ENCODE measurements at places on chromosomes 3 and 15. TPM values are rescaled to one million over a fixed set of nuclear protein-coding genes. Genes with fewer than 3 reads are reported as not detected.
A peak's percentile ranks its signal among the peaks of the same experiment; 100 is the strongest.

DNA sequence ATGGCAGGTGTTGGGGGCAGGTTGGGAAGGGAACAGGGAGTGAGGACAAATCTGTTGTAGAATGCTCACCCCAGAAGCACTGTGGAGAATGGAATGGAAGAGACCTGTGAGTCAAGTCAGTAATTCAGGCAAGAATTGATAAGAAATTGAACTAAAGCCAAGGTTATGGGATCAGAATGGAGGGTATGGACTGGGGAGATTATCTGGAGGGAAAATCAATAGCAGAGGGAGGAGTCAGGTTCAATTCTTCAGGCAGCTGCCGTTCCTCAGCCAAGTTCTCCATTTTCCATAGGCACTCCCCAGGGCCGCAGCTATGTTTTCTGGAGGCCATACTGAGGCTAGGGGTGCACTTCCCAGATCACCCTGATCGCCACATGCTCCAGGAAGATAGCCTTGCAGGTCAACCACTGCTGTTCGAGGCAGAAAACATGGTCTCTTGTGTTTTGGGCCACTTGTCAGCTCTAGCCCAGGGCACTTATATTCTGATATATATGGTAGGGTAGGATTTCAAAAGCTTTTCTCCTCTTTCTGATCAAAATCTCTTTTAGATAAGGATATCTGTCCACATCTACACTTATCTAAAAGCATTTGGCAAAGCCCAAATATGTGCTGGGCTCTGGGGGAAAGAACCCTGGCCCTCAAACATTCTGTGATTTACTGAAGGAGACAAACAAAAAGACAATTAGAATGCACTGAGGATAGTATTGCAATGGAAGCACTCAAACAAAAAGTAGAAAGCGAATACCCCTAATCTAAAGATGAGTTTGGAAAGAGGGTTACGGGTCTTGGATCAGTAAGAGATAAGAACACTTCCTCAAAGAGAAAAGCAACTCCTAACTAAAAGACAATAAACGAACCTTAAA, 92.3 kb downstream of the TMEM212 start:
- no peak for DNase-seq

The TBCCD1 gene
- 14.9 TPM for polyA plus RNA-seq

- peak; percentile 72 for DNase-seq
Observed at GRCh38 chr3:143970773-143971358, 757 bp upstream of the DIPK2A start.

- DNase-seq: peak; percentile 13
Observed at GRCh38 chr3:5138214-5138981, 16.3 kb downstream of the ARL8B start.

DNA sequence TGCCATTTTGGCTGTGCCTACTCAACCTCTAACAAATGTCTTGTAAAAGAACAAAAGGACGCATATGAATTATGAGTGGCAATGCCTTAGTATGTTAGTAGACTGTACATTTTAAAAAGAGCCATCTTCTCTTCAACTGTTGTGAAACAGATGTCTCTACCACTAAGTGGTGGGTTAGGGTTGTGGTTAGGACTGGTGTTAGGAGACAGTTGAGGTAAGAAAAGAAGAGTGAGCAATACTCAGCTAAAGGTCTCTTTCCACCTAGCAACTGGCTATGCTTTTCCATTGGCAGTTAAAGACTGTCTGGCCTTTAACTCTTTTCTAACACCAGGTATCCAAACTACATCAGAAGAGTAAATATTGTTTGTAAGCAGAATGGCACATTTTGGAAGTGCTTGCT, 221.7 kb upstream of the TBC1D5 start:
- DNase-seq: no peak

DNA sequence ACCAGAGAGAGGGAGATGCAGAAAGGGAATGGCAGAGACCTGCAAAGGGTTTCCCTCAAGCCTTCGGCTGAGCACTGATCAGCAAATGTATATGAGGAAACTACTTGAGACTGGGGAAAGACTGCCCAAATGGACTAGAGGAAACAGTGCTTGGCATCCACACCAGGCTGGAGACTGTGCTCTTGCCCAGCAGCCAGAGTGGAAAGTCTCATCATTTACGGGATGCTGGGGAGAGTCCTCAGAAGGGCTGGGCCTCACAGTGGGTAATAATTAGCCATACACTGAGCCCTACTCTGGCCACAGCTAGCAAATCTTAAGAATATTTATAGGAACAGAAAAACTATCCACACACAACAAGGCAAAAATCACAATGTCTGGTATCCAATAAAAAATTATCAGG, 18.5 kb downstream of the RAB6B start:
- DNase-seq: no peak

DNA sequence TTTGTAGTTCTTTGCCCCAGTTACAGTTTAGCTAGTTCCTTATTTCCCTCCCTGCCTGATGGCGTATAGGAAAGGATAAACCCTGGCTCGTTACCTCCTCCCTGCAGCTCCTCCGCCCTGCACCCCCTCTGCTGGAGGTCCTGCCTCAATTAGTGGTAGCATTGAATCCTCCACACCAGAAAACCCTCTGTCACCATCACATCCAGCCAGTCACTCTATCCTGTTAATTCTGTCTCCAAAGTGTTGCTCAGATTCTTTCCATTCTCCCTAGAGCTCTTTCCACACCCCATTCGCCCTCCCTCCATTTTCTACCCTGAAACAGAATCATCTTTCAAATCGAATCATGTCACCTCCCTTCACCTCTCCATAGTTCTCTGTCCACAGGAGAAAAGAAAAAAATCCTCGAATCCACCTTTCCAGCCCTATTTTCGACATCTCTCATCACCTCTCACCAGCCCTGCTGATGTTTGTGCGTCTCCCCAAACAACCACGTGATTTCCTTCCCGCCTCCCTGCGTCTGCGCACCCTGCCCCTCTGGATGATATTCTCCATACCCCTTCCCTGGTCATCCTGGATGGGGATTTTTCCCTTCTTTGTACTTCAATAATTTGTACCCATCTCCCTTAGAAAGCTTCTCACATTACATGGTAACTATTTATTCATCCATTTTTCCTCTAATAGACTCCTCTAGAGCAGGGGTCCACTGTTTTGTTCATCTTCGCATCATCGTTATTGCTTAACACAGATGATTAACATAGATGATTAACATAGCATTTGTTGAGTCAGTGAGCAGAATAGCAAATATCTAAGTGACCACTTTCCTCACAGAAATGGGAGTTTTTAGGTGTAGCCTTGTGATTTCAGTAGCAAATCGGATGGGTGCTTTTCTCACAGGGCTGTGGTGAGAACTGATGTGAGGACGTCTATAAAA, 37.1 kb downstream of the MAP3K13 start:
- no peak for DNase-seq

The ADAMTSL3 gene
- 5.2 TPM for polyA plus RNA-seq

GRCh38 chr3:2774481-2775249, 335.5 kb downstream of the IL5RA start:
- no peak for DNase-seq

- DNase-seq: no peak
Observed at GRCh38 chr3:127413318-127413673, 125.5 kb upstream of the PRR20G start.

The LRRIQ4 gene
- polyA plus RNA-seq: not detected

The CX3CR1 gene
- polyA plus RNA-seq: not detected

The BFSP2 gene
- not detected for polyA plus RNA-seq

DNA sequence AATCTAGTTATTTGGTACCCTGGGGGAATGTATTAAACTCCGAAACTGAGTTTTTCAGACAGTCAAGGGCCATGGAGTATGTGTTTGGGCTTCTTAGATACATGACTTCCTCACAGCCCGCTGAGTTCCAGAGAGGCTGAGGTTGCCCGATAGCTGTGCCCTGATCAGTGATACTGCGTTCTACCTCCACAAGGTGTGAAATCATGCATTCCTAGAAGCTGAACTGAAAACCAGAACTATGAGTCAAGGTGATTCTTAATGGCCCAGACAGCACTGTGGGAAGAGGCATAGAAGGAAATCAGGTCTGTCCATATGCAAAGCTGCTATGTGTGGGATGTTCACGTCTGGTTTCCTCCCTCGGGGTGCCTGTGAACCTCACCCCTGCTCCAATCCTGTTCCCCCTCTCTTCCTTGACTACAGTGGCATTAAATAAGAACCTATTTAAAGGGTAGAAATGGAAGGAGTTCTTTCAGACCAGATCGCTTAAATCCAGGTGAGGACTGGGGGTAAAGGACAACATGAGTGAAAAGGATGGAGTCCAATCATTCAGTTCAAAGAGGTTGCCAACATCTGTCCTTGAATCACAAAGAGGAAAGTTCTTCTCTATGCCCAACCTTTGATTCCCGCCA, 74.3 kb downstream of the MYO1E start:
- no peak for DNase-seq

DNA sequence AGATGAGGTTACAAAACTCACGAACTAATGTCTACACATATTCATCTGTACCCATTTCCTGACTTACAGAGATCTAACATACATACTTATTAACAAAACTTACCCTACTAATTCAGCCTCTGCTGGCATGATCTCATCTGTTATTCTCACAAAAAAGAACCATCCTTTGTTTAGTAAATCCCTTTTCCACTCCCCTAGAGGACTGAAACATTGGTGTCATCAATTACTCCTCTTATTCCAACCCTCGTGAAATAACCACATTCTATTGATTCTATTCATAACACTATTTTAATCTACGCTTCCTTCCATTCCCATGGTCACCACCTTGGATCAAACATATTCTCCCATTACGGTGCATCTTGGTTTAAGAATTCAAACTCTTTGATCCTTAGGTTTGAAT, 505.9 kb downstream of the SI start:
- DNase-seq: no peak

GRCh38 chr15:101689901-101690300, 34.4 kb downstream of the TARS3 start:
- no peak for DNase-seq

GRCh38 chr15:68672781-68673205, 94.0 kb downstream of the CORO2B start:
- no peak for DNase-seq

The WWTR1 gene
- polyA plus RNA-seq: 40.6 TPM

DNA sequence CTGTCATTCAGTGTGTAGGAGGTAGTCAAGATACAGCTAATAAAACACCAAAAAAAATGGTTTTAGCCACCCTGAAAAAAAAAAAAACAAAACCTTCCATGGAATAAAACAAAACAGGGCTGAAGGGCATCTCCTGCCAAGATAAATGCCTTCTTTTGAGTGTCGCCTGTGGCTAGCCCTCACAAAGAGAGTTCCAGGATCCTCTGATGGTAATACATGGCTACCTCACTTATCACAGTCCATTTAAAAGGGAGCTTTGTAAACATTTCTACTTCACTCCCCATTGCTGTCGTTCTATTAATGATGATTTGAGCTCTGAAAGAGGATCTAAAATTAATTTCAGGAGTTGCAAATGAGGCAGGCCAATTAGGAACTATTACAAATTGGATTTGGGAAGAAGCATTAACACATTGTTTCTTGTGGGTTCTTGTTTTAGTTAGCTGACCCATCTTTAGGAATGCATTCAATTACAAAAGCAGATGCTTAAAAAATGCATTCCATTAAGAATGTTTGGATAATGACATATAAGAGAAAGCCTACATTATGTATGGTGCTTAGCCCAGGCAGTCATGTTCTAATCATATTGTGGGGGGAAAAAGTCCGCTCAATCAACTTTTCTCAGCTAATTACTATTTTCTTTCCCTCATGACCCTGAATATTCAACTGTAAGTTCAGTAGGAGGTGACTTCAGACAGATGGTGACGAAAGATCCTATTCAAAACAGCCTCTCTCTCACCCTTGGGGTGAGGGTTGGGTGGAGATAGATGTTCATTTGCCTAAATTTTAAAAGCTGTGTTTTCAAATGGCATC, 255.1 kb upstream of the WNT5A start:
- DNase-seq: no peak

The CYP11A1 gene
- 2.6 TPM for polyA plus RNA-seq

- no peak for DNase-seq
Observed at GRCh38 chr3:87191641-87192040, 35.5 kb upstream of the CHMP2B start.

DNA sequence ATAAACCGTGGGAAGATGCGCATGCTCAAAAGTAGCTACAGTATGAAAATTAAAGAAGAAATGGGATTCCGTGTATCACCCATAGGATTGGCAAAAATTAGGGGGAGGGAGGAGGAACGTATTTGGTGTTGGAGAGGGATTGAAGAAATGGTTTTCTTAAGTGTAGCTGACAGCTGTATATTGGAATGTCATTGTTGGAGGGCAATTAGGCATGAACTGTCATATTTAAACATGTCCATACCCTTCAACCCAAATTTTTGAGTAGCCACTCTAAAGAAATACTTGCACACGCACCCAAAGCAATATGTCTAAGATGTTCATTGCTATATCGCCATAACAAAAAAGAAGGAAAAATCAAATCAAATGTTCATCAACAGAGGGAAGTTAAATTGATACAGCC, 144.7 kb downstream of the TLE3 start:
- DNase-seq: no peak

The P2RY13 gene
- polyA plus RNA-seq: not detected

- DNase-seq: no peak
Observed at GRCh38 chr3:73808862-73809509, 184.2 kb upstream of the PDZRN3 start.

- DNase-seq: no peak
Observed at GRCh38 chr3:25863416-25863959, 73.6 kb downstream of the OXSM start.

DNA sequence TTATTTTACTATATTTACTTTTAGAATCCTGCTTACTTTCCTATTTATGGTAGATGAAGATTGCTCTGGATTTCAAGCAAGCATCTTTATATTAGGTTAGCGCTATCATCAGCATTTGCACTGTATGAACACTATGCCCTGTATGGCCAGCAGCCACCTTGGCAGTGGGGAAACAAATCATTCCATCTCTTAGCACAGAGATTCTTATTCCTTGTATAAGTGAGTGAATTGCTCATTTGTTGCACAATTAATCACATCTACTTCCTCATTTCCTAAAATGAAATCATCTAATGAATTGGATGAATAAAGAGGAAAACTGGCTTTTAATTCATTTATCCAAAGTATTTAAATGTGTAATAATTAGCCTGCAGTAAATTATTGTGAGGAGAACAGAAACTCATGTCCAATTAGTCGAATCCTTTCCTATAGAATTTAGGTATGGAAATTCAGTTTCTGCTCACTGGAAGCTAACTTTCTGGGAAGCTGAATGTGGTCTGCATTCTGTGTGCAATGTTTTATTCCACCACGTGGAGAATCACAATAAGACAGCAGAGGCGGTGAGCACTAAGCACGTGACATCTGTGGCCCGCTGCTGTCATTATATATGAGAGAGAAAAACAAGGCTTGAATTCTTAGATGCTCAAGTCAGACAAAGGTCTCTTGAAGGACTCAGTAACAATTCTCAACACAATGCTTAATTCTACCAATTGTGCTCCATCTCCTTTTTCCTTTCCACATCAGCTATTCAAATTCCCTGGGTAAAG, 93.4 kb downstream of the PEX5L start:
- no peak for DNase-seq

- no peak for DNase-seq
Observed at GRCh38 chr3:124966521-124967445, 32.2 kb upstream of the MUC13 start.

The CCK gene
- polyA plus RNA-seq: not detected

The SH2D7 gene
- polyA plus RNA-seq: 0.22 TPM

DNA sequence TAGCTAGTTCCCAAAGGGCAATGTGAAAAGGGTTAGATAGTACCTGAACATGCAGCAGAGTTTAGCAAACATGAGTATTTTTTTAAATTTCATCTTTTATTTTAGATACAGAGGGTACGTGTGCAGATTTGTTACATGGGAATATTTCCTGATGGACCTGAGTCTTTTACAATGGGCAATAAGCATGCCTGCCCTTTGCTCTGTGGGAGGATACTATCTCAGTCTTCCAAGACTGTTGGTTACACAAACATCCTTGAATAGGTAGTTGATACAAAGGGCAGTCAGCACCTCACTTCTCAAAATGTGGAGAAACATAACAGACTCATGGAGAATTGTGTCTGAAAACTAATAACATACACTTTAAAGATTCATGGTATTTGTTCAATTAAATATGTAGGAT, 103.3 kb downstream of the GOLIM4 start:
- DNase-seq: peak; percentile 34
